ENCODE measurements at places on chromosomes 11 and 22. TPM values are rescaled to one million over a fixed set of nuclear protein-coding genes. Genes with fewer than 3 reads are reported as not detected.

MFNG gene
- 188 TPM for total RNA-seq

DNA sequence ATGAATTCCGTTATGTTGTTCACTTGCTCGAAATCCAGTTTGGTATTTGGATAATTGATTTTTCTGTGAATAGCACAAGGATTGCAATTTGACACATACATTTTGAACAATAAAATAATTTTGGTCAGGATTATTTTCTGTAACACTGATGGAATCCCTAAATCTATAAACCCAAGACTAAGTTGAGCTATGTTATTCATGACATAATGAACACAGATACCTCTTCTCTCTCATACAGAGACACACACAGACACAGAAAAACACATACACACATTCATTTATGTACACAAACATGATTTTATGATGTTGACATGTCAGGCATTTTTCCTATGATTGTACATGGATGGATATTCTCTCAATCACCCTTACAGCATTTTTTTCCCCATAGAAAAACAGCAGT, at the start of gene OR4C5:
OR4C5 (minus strand) TSS at position 101 of the 400 bp plus-strand sequence; CDS start at position 101, 0 bp downstream.
- H3K4me3 ChIP-seq: no peak within 1 kb of the TSS
- no peaks in the 10 kb centered on the region for H3K27me3 ChIP-seq
- no peak within 1 kb of the TSS for H3K27ac ChIP-seq
- DNase-seq: no peak
- H3K4me1 ChIP-seq: no peaks in the 10 kb centered on the region

DNA sequence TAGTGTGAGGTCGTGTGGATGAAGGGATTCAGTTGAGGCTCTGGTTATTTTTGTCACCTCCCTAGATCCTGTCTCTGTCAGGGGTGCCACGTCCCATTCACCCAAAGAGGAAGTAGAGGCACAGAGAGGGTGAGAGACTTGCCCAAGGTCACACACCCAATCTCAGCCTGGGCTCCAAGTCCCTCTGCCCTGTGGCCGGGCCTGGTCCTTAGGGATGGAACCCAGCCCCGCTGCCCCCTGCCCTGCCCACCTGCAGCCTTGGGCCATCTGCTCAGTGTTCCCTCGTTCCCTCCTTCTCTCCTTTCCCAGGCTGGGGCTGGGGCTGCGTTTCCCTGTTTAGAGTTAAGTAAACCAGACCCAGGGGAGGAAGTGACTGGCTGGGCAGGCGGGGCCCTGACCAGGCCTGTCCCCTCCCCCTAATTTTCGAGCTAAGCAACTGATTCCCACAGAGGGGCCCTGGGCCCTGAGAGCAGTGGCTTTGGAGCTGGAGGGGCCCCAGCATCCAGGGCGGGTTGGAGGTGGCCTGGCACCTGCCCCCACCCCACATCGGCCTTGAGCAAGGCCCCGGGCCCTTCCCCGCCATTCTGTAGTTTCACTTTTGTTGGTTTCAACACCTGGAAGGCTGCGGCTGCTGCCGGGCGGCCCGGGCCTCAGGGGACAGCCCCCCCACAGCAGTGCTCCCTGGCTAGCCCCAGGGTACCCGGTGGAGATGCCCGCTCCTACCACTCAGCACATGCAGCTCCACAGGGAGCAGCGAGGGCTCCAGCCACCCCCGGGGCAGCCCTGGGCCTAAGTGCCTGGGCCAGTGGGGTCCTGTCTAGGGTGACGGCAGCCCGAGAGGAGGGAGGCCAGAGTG, 1.5 kb downstream of the TCIRG1 start:
- peaks cover 20% of the 10 kb centered on the region for H3K4me1 ChIP-seq
- H3K27ac ChIP-seq: peak overlapping the region; percentile 30
- H3K27me3 ChIP-seq: no peaks in the 10 kb centered on the region
- no peaks in the 10 kb centered on the region for H3K36me3 ChIP-seq

MAPK11 gene
- 29.4 TPM for total RNA-seq

GLB1L3 gene
- not detected for total RNA-seq

CCDC15 gene
- 3.8 TPM for total RNA-seq

DNA sequence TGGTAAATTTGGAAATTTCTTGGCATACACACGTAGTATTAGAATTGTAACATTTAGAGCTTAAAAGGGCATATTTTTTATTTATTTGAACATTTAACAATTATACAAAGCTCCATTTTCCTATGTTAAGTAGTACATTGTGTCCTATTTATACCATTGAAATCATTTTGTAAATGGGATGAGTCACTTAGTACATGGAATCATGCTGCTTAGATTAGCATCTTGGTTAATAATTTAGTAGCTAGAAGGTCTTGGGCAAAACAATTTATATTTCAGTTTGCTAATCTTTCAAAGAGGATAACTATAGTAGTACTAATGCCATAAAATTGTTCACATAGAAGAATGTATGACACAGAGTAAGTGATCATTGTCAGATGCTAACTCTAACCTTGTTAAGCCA, 450.1 kb upstream of the LUZP2 start:
- H3K27ac ChIP-seq: no peak overlapping the region
- no peaks in the 10 kb centered on the region for H3K27me3 ChIP-seq
- H3K4me3 ChIP-seq: no peak overlapping the region

NTM gene
- total RNA-seq: 1.0 TPM

DNA sequence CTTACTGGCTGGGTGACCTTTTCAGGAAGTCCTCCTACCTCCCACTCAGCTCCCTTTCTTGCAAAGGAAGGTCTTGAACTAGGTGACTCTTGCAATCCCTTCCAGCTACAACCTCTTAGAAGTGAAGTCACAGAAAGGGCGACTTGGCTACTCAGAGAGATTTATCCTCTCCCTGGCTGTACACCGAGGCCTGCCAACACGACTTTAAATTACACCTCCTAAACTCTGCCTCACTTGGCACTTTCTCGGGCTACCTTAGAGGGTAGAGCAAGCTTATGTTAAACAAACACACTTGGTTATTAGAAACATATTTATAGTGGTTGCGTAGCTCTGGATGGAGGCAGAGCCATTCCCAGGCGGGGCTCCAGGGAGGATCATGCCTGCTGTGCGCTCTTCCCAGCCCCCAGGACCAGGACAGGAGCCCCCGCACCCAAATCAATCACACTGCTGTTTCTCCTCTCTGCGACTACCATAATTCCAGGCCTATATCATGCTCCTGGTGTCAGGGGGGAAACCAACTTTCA, 358.4 kb downstream of the BUD13 start:
- H3K4me1 ChIP-seq: no peaks in the 10 kb centered on the region
- H3K27ac ChIP-seq: no peak overlapping the region
- DNase-seq: no peak
- no peaks in the 10 kb centered on the region for H3K36me3 ChIP-seq

ELFN2 gene
- 1.3 TPM for total RNA-seq

GRCh38 chr11:2912498-2912897, 16.7 kb downstream of the PHLDA2 start:
- no peak overlapping the region for H3K4me3 ChIP-seq
- no peaks in the 10 kb centered on the region for H3K4me1 ChIP-seq
- peak; percentile 28 for DNase-seq
- peaks cover 8% of the 10 kb centered on the region for H3K27me3 ChIP-seq
- no peaks in the 10 kb centered on the region for H3K36me3 ChIP-seq

DNA sequence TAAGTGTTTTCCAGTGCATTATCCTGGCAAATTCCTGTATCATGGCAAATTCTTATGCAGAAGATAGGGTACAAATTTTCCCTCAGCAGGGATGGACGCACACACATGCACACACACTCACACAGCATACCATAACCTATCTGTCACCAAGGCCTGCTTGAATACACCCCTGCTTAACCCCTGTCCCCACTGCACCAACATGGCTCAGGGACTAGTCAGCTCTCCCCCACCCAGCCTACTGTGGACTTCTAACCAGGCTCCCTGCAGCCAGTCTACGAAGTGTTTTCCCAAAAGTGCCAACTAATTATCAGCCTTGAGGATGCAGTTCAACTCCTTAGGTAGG, 63.1 kb downstream of the RAB30 start:
- H3K27ac ChIP-seq: peak overlapping the region; percentile 68
- H3K4me1 ChIP-seq: peaks cover 44% of the 10 kb centered on the region
- no peak overlapping the region for H3K4me3 ChIP-seq
- H3K36me3 ChIP-seq: no peaks in the 10 kb centered on the region

TMEM45B gene
- total RNA-seq: not detected

DNA sequence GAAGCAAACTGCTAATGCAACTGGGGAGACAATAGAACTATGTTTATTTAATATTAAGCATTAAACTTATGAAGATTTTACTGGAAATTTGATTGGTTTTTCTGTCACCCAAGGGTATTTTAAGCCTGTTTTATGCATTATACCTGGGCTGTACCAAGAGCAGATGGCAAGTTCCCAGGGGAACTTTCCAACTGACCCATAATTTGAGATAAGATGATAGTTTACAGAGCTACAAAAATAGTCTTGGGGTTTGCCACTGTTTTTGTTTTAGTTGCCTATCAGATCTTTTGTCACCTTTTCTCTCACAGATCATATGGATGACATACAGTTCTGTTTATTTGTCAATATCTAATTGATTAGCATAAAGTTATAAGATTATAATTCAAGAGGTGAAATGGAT, 43.9 kb downstream of the PDE3B start:
- no peak for DNase-seq
- no peaks in the 10 kb centered on the region for H3K4me1 ChIP-seq
- H3K27me3 ChIP-seq: no peaks in the 10 kb centered on the region

TREH gene
- not detected for total RNA-seq

GRCh38 chr11:99079576-99079975, 58.8 kb downstream of the CNTN5 start:
- no peaks in the 10 kb centered on the region for H3K27me3 ChIP-seq
- no peak overlapping the region for H3K27ac ChIP-seq
- H3K4me3 ChIP-seq: no peak overlapping the region

DNA sequence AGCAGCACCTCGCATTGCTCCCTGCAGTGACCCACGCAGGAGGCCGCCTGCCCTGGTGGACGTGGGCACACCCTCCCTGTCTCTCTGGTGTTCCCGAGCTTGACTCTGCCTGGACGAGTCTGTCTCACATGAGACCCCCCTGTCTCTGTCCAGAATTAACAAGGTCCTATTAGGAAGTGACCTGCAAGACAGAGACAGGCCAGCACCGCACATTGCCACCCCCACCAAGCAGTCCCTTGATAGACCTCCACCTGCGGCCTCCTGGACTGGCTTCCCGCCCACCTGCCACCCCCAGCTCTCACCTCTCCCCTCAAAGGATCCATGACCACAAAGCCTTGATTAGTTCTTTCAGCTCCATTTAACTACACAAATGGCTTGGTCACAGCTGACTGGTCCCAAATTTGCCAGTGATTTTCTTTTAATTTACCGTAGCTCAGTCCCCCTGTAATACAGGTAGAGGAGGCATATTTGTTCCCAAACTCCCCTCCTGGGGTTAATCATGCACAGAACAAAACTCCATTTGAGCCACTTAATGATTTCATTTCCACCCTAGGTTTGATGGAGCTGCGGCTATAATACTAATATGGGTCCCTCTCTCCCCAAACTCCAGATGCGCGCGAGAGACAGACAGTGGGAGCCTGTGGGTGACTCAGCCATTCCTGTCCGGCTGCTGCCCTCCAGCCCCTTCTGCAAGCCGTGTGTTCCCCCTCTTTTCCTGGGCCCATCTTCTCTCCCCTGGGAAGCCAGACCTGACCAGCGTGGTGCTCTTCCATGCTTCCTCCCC, 11.2 kb downstream of the SPATA19 start:
- no peak overlapping the region for H3K4me3 ChIP-seq
- DNase-seq: no peak
- no peaks in the 10 kb centered on the region for H3K36me3 ChIP-seq
- no peaks in the 10 kb centered on the region for H3K4me1 ChIP-seq
- H3K27me3 ChIP-seq: no peaks in the 10 kb centered on the region
- no peak overlapping the region for H3K27ac ChIP-seq

GRCh38 chr22:16932577-16932976, 75.4 kb downstream of the GAB4 start:
- DNase-seq: no peak
- no peak overlapping the region for H3K27ac ChIP-seq
- H3K36me3 ChIP-seq: no peaks in the 10 kb centered on the region
- no peak overlapping the region for H3K4me3 ChIP-seq
- H3K4me1 ChIP-seq: no peaks in the 10 kb centered on the region
- no peaks in the 10 kb centered on the region for H3K27me3 ChIP-seq

DNA sequence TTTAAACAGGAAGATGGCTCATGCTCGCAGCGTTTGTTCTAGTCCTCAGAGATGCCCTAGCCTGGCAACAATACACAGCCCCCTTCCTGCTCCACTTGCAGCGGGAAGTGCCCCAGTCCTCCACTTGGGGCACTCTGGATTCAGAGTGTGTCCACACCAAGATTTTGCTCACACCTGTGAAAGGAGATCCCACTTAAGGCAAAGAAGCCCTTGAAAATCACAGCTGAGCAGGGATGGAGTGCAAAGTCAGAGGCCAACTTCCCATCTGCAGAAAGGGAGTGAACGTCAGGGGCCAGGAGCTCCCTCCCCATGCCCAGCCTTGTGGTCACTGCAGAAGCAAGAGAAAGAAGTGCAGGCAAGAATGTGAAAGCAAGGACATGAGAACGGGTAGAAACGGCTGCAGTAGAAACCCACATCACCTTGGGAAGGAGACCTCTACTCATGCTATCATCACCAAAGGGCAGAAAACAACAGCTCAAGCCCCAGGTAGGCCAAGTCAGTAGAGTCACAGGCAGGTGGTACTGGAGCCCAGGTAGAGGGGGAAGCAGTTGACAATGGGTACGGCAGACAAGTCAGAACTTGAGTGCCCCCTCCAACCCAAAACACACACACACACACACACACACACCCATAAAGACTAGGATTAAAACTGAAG, 157.4 kb downstream of the BUD13 start:
- H3K4me1 ChIP-seq: no peaks in the 10 kb centered on the region
- no peaks in the 10 kb centered on the region for H3K36me3 ChIP-seq
- H3K27ac ChIP-seq: no peak overlapping the region

VPREB3 gene
- total RNA-seq: not detected

DEPDC7 gene
- not detected for total RNA-seq

DNA sequence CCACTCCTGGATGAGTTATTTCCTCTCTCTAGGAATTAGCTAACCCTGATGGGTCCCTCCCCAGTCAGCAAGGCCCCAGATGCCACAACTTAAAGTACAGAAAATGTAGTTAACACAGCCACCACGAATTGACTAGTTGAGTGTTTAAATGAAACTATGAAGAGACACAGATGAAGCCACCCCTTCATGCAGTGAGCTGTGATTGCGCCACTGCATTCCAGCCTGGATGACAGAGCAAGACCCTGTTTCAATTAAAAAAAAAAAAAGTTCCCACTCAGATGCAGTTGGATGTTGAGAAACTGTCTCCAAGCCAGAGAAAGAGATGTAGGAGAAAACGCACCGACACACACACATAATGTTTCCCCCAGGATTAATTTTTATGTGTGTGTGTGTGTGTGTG, 53.3 kb downstream of the SCN3B start:
- H3K36me3 ChIP-seq: no peaks in the 10 kb centered on the region
- H3K27me3 ChIP-seq: no peaks in the 10 kb centered on the region
- H3K4me1 ChIP-seq: no peaks in the 10 kb centered on the region
- H3K4me3 ChIP-seq: no peak overlapping the region
- no peak for DNase-seq

GLYAT gene
- total RNA-seq: not detected

GRCh38 chr11:15890031-15890713, 466.2 kb downstream of the SOX6 start:
- no peak overlapping the region for H3K4me3 ChIP-seq
- no peaks in the 10 kb centered on the region for H3K27me3 ChIP-seq
- no peak for DNase-seq
- no peaks in the 10 kb centered on the region for H3K36me3 ChIP-seq

Measured in endothelial cell of umbilical vein (primary cell).